Fibroblast of skin of back (primary cell): ENCODE measurements at places on chromosomes 5 and 9.

DNA sequence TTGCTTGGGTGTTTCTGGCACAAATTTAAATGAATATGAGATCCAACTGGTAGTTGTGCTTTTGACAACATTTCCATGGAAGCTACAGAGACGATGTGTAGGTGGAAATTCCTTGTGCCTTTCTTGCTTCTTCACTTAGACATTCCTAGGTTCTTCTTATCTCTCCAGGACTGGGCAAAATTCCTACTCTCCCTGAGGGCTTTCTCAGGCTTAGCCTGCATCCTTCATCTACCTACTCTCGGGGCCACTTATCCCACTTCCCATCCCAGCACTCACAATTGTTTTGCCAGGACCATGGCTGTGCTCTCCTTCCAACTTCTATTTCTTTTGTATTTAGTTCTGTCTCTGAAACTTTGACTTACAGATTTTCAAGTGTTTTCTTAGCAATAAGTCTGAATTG, 17.8 kb upstream of the SPINK1 start:
- DNase-seq, result no peak

DNA sequence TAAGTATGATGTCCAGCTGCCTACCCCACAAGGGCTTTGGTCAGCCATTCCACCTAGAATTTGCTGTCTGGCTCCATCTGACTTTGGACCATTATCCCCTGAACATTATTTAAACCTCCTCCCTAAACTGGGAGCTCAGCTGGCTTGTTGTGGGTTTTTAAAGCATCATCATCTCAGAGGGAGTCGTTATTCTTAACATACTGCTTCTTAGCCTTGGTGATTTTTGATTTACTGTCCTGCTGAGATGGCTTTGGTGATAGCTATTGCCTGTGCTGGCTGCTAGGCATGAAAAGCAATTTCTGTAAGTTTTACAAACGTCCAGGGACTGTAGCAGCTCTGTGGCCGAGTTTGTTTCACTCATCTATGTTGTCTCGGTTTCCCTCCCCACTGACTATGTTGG, 256.1 kb downstream of the NR3C1 start:
- no peak for DNase-seq

GRCh38 chr9:74497748-74498620, 849 bp downstream of the RORB start:
- DNase-seq, result peak; percentile 8

- no peak for DNase-seq
These were observed 95.3 kb upstream of the SLC28A3 start for GRCh38 chr9:84435902-84436301.

GRCh38 chr5:119301906-119302305, 53.9 kb upstream of the TNFAIP8 start:
- no peak for DNase-seq

GRCh38 chr9:5575000-5575399, 53.9 kb upstream of the RIC1 start:
- no peak for DNase-seq

DNA sequence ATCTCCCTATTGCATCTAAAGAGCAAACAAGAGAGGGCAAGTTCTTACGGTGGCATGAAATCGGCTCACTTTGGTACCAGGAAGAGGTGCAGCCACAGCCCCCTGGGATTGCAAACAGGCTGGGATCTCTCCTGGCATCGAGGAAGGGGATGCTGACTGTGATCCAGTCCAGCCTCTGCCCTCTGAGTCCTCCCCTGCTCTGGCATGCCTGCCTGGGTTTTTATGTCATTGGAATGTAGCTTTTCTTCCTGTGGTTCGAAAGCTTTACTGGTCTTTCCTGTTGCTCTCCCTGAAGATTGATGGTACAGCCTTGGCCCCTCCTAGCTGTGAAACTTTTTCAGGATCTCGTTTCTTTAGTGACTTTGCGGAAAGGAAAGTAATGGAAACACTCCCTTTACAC, 6.6 kb downstream of the SLC46A2 start:
- peak; percentile 54 for DNase-seq
